BJ (cell line): ENCODE measurements at places on chromosomes 1 and 21. TPM values are rescaled to one million over a fixed set of nuclear protein-coding genes. Genes with fewer than 3 reads are reported as not detected.
A peak's percentile ranks its signal among the peaks of the same experiment; 100 is the strongest.

- DNase-seq = peak; percentile 35
Observed at GRCh38 chr1:203046984-203047630, 20.8 kb downstream of the PPFIA4 start.

DNA sequence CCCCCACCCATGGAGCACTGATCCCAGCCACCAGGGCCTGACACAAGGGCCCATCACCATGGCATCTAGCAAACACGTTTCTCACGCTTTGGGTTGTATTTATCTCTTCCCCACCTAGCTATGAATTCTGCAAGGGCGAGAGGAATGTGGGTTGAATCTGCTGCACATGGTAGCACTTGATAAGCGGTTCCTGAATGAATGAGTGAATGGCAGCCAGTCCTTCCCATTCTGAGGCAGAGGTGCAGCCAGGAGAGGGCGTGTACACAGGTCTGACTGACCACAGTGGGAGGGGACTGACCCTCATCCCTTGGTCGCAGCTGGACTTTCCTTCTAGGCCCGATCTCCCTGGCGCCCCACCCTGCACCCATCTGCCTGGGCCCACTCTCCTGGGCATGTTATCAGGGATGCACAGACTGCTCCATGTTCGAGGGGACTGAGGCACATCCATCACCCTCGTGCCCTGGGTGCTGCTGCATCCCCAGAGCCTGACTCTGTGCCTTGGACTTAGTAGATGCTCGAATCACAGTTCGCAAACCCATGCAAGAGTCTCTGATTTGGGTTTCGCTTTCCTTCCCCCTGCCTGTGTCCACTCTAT is 1.0 kb downstream of the RD3 start:
- no peak for DNase-seq

- no peak for DNase-seq
Observed at GRCh38 chr1:6912518-6912917, 127.3 kb downstream of the CAMTA1 start.

- no peak for DNase-seq
Observed at GRCh38 chr1:214396330-214396729, 115.4 kb downstream of the SMYD2 start.

GRCh38 chr1:31765041-31765467 is 914 bp upstream of the ADGRB2 start:
- no peak for DNase-seq

- DNase-seq = no peak
Observed at GRCh38 chr21:41562101-41563000, 54.4 kb upstream of the TMPRSS2 start.

DNA sequence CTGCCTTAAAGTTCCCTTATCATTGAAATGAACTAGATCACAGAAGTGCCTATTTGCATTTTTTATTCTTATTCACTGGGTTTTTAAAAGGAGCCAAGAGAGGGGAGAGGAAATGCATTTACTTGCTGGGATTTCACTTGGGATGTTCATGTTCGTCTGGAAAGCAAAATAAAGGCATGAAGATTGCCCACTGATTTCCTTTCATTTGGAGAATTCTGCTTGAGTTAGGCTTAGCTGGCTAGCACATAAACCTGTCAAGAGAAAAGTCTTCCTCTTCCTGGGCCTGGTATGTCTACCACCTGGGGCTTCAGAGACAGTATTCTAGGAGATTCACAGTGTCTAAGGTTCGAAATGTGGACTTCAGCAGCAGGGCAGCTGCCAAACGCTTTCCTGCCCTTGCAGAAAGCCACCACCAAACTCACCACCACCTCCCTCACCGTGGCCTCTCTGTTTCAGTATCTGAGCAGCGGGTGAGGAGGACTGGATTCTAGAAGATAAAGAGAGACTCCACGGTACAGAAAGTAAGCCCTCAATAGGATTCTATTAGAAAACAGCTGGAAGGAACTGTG is 44.5 kb downstream of the HIVEP3 start:
- DNase-seq = no peak

DNA sequence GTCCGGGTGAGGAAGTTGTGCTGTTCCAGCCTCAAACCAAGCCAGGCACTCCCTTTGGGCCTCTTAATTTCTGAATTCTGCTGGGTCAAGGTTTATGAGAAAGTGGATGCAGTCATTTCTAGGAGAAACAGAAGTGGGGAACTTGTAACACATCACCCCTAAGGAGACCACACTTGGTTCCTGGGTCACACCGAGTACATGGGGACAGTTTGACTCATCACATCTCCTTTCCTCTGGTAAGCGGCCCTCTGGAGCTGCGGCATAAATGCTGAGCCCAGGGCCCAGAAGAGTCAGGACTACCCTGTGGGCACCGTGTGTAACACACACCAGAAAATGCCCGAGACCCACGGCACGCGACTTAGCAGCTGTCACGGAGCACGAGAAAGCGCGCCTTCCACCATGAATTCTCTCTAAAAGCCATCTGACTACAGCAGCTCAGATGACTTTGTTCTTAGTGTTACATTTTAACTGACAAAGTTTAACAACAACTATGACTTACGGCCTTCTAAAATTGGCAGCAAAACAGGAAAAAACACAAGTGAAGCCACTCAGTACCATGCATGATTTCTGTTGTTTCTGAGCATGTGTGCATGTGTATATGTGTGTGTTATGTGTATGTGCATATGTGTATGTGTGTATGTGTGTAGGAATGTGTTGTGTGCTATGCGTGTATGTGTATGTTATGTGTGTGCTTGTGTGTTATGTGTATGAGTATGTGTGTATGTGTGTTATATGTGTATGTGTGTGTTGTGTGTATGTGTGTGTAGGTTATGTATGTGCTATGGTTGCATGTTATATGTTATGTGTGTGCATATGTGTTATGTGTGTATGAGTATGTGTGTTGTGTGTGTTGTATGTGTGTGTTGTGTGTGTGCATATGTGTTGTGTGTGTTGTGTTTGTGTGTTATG is 50.8 kb downstream of the TOMM20 start:
- DNase-seq = no peak

GRCh38 chr1:193355178-193355577 is 168.8 kb upstream of the B3GALT2 start:
- no peak for DNase-seq

DNA sequence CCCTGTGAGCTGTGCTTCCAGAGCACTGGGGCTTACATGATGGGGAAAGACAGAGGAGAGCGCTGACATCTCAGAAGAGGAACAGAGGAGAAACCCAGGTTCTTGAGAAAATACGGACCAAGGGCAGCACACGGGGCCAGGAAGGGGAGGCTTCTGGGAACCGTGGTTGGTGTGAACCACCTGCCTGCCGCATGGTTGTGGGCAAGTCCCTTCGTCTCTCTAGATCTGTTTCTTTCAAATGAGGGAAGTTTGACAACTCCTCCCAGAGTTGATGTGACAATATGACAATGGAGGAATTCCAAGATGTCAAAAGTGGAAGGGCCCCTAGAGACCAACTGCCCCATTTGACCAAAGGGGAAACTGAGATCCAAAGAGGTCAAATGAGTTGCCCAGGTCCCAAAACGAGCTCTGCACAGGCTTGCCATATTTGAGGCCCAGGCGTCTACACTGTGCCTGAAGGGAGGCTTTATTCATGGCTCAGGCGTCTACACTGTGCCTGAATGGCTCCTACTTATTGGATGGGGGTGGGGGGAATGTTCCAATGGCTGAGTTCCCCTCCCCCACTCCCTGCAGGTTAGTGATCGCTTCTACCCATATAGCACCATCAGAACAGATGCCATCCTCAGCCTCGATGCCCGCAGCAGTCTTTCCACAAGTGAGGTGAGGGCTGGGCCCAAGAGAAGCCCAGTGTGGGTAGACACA is 11.2 kb downstream of the EXTL1 start:
- DNase-seq = no peak

DNA sequence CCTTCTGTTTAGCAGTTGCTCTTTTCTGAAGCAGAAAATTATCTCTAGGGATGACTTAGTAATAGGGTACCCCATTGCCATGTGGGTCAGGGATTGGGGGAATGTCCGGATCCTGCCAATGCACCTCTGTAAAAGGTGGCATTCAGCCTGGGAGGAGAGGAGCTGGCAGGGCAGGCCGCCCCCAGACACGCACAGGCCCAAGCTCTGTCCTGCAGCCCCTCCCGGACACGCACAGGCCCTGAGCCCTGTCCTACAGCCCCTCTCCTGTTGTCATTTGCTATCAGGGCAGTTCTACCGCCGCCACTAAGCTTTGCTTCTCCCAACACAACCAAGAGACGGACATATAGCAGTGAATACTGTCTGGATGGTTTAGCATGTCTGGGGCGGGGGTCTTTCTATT is 219.1 kb downstream of the SDCCAG8 start:
- DNase-seq = no peak

The BCAR3 gene
- polyA plus RNA-seq = 22.2 and 31.7 TPM in 2 replicates

The FAM151A gene
- not detected in 2 replicates for polyA plus RNA-seq

The DNAJC28 gene
- polyA plus RNA-seq = 0.38 and 0.91 TPM in 2 replicates

The IFI44 gene
- polyA plus RNA-seq = 2.2 and 5.4 TPM in 2 replicates
